ENCODE measurements at places on chromosomes 12 and 14.
A peak's percentile ranks its signal among the peaks of the same experiment; 100 is the strongest.

DNA sequence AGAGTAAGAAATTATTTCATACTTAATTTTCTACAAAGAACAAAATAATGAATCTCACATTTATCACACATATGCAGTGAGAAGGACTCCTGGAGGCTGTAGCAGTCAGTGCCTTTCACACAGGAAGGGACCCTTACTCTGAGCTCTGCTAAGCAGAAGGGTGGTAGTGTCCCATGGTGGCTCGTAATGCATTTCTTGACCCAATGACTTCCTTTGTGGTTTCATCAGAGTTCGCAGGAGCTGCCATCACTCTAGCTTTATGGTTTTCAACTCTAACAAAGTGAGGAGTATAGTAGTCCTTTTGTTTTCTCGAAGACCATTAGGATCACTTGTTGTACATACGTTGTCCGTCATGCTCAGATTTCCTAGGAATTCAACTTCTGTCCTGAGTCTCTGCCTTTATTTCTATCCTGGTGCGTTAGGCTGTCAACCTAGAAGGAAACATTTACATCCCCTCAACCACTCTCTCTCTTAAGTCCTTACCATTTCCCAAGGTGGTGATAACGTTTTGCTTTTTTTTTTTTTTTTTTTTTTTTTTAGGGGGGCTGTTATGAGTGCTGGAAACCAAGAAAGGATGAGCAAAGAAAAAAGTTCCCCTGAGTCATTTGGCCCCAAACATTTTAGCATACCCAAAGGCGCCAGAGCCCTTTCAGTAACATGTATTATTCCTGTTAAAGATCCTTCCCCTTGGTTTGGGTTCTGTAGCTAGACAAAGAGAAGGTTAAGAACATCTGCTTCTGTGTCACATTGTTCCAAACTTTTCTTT is 37.2 kb downstream of the GABARAPL1 start:
- no peak for DNase-seq

DNA sequence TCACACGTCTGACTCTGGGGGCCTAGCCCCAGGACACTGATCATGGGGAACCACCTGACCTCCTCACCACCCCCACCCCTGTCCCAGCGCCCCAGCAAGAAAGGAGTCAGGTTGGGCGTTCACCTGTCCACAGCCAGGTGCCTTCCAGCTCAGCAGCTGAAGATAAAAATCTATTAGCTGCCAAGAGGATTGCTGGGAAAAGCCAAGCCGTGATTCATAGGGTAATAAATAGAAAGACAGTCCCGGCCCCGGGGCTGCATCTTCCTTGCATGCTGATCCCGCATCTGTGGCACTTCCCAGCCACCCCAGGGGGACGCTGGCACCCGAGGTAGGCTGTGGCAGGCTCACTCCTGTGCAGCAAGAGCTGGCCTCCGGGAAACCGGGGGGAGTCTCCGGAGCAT is 70.2 kb upstream of the NCOR2 start:
- DNase-seq: no peak

- no peak for DNase-seq
These were observed 384.5 kb upstream of the DCN start for GRCh38 chr12:91567100-91567485.

DNA sequence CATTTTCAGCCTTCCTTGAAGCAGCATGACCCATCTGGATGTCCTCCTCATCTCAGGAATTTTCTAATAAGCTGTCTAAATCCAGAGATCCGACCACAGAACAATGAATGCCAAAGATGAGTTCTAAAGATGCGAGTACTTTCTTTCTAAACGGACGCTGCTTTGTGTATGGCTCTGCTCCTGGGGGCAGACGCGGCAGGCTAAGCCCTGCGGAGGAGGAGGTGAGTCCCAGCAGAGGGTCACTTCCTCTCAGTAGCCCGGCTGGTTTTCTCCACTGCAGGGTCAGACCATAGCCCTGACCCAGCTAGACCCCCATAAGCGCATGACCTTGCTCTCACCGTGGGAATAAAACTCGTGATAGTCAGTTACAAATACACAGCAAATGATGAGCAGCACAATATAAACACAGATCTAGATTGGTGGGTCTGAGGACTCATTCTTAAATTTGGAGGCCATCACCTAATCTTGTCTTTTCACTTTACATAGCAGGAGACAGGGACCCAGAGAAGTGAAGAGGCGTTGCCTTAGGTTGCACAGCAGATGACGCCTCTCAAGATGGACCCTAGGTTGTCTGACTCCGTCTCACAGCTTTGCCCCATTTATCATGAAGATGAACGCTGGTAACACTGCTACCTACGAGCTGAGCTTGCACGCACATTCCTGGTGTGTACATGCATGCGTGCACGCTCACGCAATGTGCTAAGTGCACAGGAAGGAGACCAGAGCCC is 16.6 kb downstream of the SSH1 start:
- peak; percentile 69 for DNase-seq

DNA sequence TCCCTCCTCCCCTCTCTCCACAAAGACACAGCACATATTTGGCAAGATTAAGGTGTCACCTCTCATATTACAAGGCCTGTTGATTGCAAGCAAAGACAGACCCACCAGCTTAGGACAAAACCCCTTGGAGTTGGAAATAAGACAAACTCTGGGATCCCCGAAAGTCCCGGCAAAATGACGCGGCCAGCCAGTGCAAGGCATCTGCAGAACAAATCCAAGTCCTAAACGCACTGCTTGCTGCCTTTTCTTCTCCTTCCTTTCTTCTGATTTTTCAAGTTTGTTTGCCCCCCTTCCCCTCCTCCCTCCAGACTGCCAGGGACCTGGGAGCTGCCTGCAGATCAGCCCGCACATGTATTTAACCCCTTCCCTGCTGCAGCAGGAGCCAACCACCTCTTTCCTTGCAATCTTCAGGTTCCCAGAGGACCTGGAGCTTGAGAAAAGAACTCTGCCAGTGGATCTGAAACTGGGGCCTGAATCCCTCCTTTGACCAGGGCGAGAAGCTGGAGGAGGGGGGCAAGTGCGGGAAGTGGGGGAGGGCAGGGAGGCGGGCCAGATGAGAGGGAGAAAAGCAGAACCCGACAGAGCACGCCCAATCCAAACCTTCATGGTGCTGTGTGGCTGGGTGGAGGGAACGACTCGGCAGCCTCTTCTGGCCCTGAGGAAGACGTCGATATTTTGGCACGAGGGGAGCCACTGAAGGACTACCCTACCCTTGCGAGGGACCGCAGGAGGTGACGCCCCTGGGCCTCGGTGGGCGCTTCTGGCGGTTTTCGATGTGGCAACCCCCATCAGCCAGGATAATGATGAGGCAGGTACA is 2.0 kb upstream of the NTF3 start:
- DNase-seq: peak; percentile 33

DNA sequence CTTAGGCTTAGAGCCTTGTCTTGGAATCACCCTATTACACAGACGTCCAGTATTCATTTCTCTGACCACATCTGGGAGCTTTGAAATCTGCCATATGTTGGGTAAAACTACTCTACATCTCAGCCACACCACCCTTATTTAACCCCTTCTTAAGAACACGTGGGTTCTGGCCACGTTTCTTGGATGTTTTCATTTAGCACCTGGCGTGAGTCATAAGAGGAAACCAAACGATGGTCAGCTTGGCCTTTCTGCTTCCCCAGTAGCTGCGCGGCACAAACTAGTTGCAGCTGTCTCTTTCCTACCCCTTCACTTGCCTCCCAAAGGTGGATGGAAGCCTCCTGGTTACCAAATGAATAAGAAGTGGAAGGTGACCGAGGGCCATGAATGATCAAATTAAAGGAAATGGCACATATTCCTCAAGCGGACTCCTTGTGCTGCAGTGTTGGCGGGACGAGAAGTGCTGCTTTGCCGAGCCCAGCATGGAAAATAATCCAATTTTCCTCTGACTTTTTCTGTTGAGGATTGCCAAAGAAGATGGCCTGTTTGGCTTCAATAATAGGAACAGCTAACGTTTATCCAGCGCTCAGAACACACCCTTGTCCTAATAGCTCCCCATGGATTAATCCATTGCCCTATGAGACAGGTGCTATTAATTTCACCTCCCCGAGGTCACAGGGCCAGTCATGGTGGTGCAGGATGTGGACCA is 154.1 kb downstream of the ZNF664 start:
- no peak for DNase-seq

DNA sequence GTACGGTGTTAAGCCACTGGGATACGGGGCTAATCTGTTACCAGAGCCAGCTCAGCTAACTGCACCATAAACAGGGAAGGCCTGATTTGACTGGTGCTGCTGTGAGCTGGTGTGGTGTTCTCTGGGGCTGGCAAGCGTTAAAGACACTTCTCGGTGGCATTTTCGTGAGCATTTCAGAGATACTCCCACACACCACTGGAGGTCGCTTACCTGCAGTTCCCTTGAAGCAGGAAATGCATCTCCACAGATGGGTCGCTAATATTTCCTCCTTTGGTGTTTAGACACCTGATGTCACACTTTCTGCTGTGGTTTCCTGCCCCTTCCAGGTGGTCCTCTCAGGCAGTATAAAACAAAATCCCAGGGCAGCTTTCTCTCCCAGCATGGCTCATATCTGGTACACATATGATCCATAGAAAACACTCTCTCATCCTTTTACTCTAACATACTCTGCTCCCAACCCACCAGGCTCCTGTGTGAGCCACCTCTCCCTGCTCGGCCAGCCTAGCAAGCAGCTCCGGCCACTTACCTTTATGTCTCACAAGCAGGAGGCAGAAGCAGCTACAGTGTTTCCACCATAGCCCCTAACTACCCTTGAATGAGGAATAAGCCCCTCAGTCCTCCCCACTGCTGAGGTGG is 129.9 kb upstream of the GRIN2B start:
- DNase-seq: no peak
